ENCODE measurements at places on chromosomes 13 and 19.
A peak's percentile ranks its signal among the peaks of the same experiment; 100 is the strongest.

DNA sequence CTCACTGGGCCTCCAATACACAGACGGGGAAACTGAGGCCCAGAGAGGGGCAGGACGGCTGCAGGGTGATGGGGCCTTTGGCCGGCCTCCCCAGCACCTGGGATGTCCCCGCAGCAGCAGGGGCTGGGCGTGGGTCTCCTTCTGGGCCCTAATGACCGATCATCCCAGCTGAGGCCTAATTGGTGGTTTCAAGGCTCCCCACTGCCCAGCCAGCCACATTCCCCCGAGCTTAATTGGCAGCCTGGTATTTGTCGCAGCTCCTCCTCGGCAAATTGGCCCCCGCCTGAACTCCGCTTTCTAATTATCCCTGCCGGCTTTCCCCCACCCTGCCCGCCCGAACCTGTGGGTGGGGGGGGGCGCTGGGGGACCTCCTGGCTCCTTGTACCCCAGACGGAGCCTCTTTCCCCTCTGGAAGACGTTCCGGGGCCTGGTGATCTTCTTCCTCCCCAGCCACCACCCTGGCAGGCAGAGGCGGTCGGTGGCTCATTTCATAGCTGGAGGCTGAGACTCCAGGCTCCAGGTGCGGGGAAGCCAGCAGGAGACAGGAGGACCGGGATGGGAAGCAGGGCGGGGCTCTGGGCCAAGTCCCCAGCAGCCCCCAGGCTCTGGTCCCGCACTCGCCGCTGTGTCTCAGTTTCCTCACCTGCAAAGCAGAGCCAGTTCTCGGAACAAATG is 27.2 kb upstream of the WDR18 start:
- DNase-seq = no peak

GRCh38 chr19:33434886-33435705 is 61.6 kb downstream of the CEBPG start:
- no peak for DNase-seq

GRCh38 chr13:98690348-98691022 is 62.0 kb downstream of the SLC15A1 start:
- DNase-seq = no peak

DNA sequence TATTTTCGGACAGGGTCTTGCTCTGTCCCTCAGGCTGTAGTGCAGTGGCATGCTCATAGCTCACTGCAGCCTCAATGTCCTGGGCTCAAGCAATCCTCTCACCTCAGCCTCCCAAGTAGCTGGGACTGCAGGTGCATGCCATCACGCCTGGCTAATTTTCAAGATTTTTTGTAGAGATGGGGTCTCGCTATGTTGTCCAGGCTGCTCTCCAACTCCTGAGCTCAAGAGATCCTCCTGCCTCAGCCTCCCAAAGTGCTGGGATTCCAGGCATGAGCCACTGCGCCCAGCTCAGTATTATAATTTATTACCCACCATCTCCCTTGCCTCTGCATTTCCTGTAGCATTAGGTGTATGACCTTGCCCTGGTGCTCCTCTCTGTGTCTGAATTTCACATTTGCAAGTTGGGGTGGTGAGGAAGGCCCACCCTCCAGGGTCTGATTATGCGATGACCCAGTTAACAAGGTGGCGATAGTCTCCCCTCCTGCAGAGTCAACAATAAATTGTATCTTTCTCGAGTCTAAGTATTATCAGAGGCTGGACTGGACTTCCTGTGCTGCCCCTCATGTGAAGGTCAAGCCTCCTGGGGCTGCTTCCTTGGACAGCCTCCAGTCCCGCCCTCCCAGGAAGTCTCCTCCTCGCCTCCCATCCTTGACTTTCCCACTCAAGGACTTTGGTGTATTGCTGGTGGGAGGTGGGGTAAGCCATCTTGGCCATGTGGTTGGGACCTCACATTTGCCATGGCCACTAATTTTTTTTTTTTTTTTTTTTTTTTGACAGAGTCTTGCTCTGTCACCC is 1.5 kb upstream of the TUBB4A start:
- DNase-seq = no peak

DNA sequence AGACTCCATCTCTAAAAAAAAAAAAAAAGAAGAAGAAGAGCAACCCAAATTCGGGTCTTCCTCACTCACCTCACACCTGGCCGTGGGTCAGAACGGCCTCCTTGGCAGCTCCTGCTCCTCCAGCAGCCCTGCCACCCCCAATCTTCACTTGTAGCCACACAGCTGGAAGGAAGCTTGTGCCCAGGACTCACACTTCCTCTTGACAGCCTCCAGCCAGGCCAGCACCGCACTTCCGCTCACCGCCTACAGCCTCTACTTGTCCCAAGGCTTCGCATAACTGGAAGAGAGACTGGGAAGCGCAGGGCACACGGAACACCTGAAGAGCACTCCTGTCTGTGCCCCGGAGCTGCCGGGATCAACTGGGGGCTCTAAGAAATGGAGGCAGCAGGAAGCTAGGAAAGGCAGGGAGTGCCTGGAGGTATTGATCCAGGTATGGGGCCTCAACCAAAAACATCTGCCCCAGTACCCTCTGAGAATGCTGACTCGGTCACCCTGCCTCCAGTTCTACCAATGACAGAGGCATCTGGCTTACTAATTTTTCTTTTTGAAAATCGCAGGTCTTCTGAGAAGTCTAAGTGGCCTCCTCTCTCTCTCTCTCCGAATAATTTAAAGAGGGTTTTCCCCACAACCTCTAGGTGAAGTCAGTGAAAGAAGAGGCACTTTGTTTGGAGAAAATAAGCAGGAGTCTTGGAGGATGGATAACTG is 31.1 kb upstream of the ATP12A start:
- no peak for DNase-seq

GRCh38 chr13:104318121-104318520 is 1251.9 kb upstream of the SLC10A2 start:
- DNase-seq = no peak

DNA sequence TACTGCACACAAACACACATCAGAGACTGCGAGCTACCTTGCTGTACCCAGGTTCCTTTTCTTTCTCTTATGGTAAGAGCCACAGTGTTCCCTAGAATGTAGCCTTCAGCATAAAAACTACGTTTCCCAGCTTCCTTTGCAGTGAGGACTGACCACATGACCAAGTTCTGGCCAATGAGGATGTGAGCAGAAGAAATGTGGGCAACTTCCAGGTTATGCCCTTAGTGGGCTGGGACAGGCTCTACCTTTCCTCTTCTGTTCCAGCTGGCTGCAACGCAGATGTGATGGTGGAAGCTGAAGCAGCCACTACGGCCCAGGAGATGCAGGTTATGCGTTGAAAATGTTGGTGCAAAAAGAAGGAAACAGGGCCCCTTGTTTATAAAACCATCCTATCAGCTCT is 27.5 kb downstream of the VRK3 start:
- DNase-seq = peak; percentile 22

- DNase-seq = peak; percentile 29
Observed at GRCh38 chr13:63636316-63636993, 2220.8 kb upstream of the PCDH20 start.

DNA sequence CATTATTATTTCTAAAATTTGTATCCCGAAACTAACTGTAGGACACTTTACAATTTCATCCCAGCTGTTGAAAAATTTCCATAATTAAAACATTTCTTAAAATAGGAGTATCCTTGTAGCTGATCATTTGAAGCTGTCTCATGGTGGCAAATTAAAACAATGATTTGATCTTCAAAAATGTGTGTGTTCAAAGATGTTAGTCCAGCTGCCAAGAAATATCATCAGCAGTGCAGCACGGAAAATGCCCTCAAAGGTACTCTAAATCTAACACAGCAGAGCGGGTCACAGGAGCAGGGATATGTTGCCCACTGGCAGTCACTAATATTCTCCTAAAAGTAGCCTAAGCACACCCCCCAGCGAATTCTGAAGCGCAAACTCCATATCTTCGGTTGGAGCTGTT is 31.0 kb downstream of the KLF12 start:
- no peak for DNase-seq

- DNase-seq = no peak
Observed at GRCh38 chr13:28120317-28120716, 18.0 kb upstream of the PAN3 start.

DNA sequence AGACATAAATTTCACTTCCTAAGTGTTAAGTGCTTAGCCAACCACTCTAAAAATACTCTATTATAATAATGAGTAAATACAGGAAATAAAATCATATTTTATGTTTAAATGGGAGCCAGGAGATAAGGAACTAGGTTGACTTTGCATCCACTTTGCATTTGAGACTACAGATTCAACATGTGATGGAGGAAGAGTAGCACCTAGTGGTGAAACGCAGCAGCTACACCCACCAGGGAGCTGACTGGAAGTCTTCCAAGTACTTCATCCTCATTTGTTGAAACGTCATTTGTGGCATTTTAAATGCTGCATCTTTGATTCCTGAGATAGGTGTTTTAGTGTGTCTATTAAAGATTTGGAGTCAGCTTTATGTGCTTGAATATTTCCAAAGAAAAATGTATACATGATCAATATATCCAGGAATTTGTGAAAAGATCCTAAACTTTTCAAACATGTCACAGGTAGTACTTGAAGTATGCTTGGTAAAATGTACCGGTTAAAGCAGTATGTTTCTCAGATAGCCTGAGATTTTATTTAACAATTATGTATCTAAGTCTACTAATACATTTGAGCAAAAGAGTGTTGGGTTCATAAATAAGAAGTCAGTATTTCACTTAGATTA is 17.4 kb upstream of the KCTD12 start:
- DNase-seq = peak; percentile 14

DNA sequence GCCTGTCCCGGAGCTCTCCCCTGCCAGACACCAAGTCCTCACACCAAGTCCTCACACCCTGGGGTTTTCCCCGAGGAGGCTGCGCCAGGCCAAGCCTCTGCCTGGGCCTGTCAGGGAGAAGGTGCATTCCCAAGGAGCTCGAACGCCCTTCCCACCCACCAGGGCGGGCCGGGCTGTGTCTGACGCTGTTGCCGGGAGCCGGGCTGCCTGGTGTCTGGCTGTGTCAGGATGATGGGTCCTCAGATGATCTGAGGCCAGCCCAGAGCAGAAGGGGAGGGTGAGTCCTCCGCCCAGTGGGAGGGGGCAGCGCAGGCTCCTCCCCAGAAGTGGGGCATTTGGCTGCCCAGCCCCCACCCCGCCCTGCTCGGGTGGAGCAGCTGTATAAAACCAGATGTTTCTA is 2.3 kb upstream of the HAS1 start:
- DNase-seq = no peak

GRCh38 chr13:74070065-74070464 is 64.1 kb downstream of the KLF12 start:
- no peak for DNase-seq

GRCh38 chr19:58372311-58373133 is 8.3 kb downstream of the ZNF837 start:
- DNase-seq = no peak

- DNase-seq = no peak
Observed at GRCh38 chr13:103007427-103007762, 58.8 kb downstream of the SLC10A2 start.

- no peak for DNase-seq
Observed at GRCh38 chr13:40350283-40350992, 316.0 kb downstream of the FOXO1 start.

- DNase-seq = no peak
Observed at GRCh38 chr13:91739751-91740150, 341.3 kb downstream of the GPC5 start.

DNA sequence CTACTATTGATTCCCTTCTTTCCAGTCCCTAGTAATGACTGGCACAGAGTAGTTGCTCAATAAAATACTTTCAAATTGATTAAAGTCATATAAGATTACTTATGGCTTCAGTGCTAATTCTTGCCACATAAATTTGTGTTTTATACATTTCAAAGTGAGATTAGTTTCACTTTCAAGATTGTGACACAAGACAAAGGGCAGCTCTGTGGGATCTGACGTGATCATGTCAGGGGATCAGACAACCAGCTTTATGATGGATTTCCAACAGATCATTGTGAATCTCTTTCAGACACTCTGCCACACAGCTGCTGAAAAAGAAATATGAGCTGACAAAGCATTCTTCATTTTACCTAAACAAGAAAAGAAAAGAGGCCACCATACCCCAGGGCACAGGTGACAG is 73.4 kb upstream of the POMP start:
- no peak for DNase-seq
